Body of pancreas (tissue), 4 donors: ENCODE measurements at places on chromosomes 4 and X. TPM values are rescaled to one million over a fixed set of nuclear protein-coding genes. Genes with fewer than 3 reads are reported as not detected.

The HS6ST2 gene
- total RNA-seq = 5.3 TPM

DNA sequence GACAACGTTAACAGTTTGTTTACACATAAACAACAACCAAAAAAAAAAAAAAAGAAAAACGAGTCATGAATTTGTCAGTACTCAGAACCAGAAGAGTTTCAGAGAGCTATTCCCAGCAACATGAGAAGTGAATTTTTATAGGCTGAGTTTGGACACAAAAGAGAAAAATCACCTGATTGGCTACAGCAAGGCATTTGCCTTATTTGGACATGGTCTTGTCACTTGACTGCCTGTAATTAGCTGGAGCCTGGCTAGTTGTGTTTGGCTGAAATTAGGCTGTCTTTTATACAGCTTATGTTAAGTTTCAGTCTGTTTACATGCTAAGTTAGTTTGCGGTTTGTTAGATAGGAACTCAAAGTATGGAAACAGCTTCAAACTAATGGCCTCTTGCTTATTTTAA, 880 bp upstream of the TEX13A start:
- no peak for DNase-seq

GRCh38 chr4:186116697-186117096, 12.2 kb downstream of the FAM149A start:
- no peak for DNase-seq

- no peak for DNase-seq
These were observed 5.2 kb downstream of the DDX3X start for GRCh38 chrX:41339148-41339547.

The MFAP3L gene
- 14.5 TPM for total RNA-seq

GRCh38 chrX:69959712-69960111, 90.0 kb downstream of the AWAT2 start:
- no peak for DNase-seq
